ENCODE measurements at places on chromosomes 13 and 19.
A peak's percentile ranks its signal among the peaks of the same experiment; 100 is the strongest.

- DNase-seq = no peak
Observed at GRCh38 chr13:40220299-40220935, 446.0 kb downstream of the FOXO1 start.

GRCh38 chr13:95477187-95477586, 75.3 kb upstream of the CLDN10 start:
- DNase-seq = no peak

DNA sequence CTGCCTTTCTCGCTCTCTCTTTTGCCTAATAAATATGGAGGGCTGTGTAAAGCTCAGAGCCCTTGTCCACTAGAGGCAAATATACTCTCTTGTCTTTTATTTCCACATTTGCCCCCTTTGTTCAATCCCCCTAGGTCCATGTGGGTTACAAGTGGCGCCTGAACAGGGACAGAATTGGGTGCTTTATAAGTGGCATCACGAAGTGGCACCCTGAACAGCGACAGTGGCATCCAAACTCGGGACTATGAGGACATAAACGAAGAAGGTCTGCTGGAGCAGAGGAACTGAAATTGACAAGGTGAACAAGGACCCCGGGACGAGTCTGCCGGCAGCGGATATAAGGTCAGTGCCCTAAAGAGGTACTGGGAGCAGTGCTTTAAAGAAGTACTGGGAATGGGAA, 4.3 kb upstream of the ZNF610 start:
- DNase-seq = no peak

- DNase-seq = no peak
Observed at GRCh38 chr13:46962281-46962941, 65.6 kb upstream of the HTR2A start.

DNA sequence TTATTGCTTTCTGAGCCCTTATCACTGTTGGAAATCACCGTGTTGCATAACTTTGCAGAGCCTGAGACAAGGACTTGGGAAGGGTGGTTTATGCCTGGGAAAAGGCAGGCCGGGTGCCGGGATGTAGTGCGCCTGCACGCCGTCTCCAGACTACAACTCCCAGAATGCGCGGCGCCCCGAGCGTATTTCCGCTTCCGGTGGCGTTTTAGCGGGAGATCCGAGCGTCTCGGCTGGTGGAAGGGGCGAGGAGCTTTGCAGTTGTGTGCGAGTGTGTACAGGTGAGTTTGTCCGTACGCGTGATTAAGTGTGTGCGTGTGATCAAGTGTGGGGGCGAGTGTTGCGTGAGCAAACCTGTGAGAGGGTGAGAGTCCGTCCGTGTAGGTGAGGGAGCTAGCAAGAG, 75.4 kb downstream of the PEG3 start:
- DNase-seq = peak; percentile 68

DNA sequence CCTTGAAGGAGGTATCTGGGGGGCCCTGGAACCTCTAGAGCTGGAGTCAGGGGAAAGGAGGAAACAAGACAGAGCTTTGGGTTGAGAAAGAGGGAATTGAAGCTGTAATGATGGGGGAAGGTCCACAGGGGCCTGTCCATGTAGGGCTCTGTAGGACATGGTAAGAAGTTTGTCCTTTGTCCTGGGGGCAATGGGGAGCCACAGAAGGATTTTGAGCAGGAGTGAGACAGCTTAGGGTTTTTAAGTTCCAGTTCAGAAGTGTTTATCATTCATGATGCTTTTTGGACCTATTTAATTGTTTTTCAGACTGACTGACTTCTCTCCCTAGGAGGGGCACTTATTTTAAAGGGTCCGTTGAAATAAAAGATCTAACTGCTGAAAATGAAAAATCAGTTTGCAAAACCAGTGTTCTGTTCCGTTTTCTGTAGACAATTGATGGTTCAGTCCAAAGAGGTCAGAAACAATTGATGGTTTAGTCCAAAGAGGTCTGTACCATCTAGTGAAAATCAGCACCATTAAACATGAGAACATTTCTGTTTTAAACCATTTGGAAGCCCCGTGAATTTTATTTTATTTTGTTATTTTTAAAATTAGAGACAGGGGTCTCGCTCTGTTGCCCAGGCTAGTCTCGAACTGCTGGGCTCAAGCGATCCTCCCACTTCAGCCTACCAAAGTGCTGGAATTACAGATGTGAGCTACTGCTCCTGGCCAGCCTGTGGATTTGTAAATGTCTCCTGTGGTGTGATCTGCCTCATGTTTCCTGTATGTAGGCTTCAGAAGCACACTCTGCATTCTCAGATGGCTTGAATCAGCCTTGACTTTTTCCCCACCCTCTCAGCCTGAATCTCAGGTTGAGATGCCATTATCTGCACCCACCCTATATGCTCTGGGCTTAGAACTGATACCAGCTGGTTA, 8.4 kb downstream of the PLD3 start:
- DNase-seq = no peak

DNA sequence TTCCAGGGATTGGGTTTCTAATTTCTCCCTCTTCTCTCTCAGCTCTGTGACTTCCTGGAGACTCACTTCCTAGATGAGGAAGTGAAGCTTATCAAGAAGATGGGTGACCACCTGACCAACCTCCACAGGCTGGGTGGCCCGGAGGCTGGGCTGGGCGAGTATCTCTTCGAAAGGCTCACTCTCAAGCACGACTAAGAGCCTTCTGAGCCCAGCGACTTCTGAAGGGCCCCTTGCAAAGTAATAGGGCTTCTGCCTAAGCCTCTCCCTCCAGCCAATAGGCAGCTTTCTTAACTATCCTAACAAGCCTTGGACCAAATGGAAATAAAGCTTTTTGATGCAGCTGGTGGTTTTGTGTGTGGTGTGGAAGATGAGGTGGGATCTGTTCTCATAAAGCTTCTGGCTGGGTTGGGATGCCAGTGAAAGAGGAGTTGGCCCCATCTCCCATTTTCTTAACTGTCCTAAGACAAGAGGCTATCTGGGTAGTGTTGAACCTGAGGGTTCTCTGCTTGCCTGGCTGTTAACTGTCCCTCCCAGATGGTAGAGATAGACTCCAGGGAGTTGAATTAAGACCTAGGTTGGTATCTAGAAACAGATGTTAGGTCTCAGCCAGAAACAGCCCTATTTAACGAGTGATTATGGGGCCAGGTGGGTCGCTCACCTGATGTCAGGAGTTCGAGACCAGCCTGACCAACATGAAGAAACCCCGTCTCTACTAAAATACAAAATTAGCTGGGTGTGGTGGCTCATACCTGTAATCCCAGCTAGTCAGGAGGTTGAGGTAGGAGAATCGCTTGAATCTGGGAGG, 1.6 kb downstream of the FTL start:
- no peak for DNase-seq

- DNase-seq = no peak
Observed at GRCh38 chr13:101211261-101211660, 205.0 kb downstream of the NALCN start.

- no peak for DNase-seq
Observed at GRCh38 chr13:50168786-50169185, 153.5 kb downstream of the KCNRG start.

DNA sequence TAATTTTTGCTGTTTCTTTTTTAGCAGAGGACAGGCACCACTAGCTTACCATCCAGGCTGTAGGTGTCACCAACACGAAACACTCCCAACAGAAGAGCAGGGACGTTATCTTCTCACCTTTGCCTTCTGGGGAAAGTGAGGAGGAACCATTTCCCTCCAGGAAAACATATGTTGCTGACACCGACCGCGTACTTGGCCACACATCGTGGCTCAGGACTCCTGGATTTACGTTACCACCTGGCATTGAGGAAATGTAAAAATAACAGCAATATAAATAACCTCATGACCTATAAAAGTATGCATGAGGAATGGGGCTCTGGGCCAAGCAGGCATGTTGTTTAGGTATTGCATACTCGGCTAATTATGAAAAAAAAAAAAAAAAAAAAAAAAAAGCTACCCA, 525.1 kb downstream of the MYO16 start:
- DNase-seq = no peak

- no peak for DNase-seq
Observed at GRCh38 chr19:3231288-3231687, 6.8 kb downstream of the CELF5 start.

DNA sequence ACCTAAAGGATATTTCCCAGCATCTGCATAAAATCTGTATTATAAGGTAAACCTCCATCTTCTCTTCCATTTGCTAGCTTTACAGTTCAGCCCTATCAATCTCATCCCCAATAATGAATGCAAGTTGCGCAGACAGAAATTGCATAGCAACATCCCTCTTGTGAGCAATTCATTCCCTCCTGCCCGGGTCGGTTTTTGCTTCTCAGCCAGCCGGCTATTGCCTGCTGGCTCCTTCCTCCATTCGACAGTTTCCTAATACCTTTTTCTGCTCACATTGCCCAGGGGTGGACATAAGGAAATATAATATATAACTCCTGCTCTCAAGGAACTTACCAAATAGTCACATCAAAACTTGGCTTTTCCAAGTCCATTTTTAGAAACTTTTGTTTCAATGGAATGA, 125.2 kb downstream of the FGF9 start:
- DNase-seq = no peak

DNA sequence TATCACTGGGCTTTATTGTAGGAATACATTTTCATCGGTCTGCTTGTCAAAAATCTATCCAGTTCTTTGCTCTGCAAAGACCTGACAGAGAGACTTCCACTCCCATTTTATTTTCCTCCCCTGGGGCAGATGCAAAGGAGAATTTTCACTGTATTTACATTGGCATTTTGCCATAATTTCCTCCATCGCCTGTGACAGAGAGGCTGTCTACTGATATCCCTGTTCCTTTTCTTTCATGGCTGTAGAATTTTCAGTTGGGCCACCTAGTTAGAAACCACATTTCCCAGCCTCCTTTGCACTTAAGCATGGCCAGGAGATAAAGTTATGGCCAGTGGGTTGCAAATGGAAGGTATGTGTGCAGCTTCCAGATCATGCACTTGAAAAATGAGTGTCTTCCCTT, 89.3 kb downstream of the NUFIP1 start:
- DNase-seq = no peak

All from heart right ventricle (tissue), 16 donors.